ENCODE measurements at places on chromosomes 1 and 21.

DNA sequence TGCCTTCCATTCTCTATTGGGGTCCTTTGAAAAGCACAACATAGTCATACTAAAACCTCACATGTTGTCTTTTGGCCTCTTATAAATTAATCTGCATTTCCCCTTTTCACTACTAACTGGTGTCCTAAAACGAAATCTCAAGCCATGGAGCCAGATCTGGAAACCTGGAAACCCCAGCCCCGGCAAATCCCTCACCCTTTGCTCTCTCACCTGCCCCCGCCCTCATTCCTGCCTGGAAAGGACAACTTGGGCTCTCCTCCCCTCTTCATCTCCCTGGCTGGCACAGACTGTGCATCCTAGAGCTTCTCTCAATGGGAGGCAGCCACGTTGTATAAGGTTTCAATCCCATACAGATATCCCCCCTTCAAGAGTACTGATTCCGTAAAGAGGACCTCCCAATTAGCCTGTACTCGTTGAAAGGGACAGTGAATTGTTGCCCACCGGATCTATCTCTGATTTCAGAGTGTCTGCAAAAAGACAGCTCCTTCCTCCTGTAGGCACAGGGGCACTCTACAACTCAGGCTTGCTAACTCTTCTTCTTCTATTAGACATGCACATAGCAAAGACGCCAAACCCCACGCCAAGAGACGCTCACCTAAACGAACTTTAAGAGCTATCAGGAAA lies 1.4 kb downstream of the DUSP10 start:
- DNase-seq, result no peak

GRCh38 chr1:89201106-89201794 lies 2.5 kb upstream of the GBP4 start:
- DNase-seq, result no peak

- no peak for DNase-seq
These were observed 1.7 kb upstream of the RASAL2 start for GRCh38 chr1:178091986-178092745.

GRCh38 chr1:10616696-10617095 lies 141.9 kb downstream of the PEX14 start:
- DNase-seq, result no peak

GRCh38 chr21:45889256-45889655 lies 92.3 kb upstream of the COL6A1 start:
- no peak for DNase-seq

DNA sequence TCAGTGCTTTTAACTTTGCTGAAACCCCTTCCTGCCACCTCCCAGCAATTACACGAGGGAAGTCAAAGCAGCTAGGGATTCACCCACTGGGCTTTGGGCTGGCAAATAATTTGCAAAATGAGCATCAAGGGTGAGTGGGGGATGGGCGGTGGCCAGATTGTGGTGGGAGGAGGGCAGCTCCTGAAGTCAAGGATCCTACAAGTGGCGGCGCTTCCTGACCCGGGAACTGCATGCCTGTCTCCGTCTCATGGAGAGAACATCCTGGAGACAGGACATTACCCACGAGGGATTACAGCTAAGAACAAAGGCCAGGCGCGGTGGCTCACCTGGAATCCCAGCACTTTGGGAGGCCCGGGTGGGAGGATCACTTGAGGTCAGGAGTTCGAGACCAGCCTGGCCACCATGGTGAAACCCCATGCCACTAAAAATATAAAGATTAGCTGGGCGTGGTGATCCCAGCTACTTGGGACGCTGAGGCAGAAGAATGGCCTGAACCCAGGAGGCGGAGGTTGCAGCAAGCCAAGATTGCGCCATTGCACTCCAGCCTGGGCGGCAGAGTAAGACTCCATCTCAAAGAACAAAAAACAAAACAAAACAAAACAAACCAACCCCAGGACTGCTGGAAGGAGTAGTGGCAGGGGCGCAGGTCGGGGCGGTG lies 12.9 kb downstream of the TTC34 start:
- DNase-seq, result no peak

All from NCI-H446 (cell line).